ENCODE measurements at places on chromosomes 3 and 15.

- no peak for DNase-seq
Observed at GRCh38 chr15:66356077-66356358, 467 bp downstream of the TIPIN start.

DNA sequence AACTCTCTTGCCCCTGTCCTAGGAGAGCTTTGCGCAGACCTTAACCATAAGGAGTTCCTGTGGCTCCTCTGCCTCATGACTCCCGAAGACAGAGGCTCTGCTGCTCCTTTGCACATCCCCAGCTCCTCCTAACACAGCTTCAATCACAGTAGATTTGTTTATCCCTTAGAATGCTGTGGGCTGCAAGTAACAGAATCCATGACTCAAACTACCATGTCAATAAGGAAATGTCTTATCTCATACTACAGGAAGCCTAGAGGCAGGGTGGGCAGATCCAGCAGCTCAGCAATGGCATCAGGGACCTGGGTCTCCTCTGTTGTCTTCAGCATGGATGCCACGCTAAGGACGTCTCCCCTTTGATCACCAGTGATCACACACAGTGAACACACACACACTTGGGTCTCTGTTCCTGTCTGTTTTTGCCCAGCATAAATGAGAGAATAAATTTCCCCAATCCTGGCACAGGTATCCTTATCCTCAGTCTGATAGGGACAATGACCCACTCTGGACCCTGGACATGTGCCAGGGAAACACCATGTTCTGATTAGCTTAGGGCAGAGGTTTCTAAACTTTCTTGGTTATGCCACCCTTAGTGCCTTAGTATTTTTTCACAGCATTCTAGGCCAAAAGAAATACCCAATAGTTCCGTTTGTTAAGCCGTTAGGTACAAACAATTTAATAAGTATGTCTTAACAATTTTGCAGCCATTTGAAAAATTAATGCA, 46.1 kb upstream of the MRPS22 start:
- DNase-seq: no peak

- DNase-seq: no peak
Observed at GRCh38 chr15:79582650-79583049, 150.5 kb downstream of the MINAR1 start.

GRCh38 chr3:136728918-136729317, 23.3 kb downstream of the STAG1 start:
- DNase-seq: peak; percentile 58

DNA sequence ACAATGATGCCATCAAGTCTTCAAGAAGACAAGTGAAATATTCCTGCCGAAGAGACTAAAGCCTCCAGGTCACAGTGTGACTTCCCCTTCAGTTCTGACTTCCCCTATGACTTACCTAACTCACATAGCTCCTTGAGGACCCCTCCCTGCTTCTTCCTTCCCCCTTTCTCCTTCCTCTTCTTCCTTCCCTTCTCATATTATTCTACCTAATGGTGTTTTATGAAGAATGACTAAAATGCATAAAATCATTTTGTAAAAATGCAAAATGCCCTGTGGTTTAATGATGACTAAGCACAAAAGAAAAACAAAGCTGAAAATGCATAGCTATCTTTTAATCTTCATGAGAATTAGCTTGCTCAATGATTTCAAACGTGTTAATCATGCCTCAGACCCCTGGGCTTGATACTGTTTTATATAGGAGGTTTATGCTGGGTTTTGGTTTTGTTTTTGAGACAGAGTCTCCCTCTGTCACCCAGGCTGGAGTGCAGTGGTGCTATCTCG, 26.1 kb upstream of the TM4SF4 start:
- DNase-seq: peak; percentile 66

DNA sequence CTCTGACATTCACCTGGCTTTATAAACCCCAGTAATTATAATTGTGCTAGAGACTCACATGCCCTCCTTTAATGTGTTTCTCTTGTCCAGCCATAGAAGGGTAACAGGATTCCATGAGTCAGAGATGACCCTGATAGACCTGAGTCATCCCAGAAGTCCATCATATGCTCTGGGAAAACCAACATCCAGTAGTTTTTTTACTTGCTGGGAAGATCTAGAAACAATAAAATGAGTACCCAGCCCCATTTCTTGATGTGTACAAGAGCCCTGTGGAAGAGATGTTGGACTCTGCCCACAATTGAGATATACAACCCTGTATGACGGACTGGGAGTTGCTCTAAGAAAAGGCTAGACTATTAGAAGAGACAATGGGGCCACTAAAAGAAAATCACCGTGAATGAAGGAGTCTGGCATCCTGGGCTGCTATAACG, 22.4 kb upstream of the THUMPD3 start:
- peak; percentile 44 for DNase-seq

- no peak for DNase-seq
Observed at GRCh38 chr15:41775651-41776050, 1.4 kb downstream of the MAPKBP1 start.

- no peak for DNase-seq
Observed at GRCh38 chr3:138213398-138214085, 26.4 kb downstream of the ARMC8 start.

DNA sequence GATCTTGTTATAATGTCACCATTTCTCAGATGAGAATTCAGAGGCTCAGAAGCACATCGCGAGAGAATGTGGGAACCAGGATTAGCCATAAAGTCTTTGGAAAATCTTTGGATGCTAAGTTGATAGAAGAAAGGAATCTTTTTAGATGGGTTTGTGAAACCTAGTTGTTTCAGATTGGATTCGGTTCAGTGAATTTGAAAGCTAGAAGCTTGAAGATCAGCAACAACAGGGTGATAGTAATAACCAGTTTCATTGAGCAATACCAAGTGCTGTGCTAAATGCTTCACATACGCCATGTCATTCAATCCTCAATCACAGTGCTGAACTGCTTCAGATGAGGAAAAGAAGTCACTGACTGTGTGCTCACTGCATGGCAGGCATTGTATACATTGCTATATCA, 47.4 kb upstream of the MITF start:
- DNase-seq: no peak

GRCh38 chr15:48622237-48622636, 23.3 kb downstream of the FBN1 start:
- peak; percentile 39 for DNase-seq

DNA sequence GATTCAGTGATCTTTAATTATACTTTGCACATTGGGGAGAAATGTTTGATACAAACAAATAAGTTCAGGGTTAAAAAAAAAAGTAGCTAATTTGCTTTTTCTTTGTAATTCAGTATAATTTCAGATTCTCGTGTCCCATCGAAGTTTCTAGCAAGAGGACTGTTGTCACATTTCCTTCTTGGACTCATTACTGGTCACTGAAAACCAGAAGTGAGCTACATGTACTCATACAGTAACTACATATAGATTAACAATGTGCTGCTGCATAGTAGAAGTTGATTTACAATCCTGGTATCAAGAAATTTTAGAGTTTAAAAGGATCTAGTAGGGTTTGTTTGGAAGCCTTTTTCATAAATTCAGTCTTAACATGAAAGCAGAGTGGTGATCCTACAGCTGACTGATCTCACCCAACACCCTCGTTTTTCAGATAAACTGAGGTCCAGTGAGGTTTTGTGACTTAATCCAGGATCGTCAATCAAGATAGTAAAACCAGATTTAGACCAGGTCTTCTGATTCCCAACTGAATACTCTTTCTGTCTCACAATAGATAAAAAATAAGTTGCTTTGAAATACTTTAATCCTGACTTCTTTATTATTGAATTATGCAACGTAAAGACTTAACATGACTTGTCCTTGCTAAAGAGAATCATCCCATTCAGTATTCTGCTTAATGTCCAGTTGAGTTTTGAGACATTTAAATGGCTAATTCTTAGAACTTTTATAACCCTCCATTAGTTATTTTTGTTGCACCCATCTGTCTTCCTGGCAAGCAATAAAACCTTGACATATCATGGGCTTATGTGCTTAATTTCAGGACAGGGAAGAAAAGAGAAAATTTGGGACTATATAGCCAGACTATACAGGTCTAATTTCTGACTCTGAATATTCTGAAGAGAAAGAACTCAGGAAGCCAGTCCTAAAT, 2.8 kb downstream of the SEC62 start:
- no peak for DNase-seq

GRCh38 chr15:51092480-51093040, 2.1 kb downstream of the TNFAIP8L3 start:
- DNase-seq: no peak

- DNase-seq: no peak
Observed at GRCh38 chr15:52228921-52229320, 37.7 kb upstream of the GNB5 start.

- no peak for DNase-seq
Observed at GRCh38 chr15:94912760-94913159, 681.4 kb downstream of the MCTP2 start.

DNA sequence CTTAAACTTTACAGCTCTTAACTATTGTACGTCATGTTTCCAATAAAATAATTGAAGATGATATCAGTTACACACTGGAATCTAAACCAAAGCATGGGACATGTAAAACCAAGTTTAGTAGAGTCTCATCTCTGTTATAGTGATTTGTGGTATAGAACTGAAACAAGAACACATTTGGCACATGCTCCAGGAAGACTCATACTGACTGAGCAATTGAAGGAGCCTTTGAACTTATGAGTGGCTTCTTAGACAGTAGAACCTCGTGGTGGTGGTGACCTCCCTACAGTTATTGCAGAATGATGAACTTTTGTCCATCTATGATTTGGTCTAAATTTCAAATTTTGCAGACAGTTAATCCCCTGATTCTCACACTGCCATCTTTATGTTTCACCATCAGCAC, 729.7 kb downstream of the ROBO1 start:
- no peak for DNase-seq

- DNase-seq: no peak
Observed at GRCh38 chr15:22866079-22866478, 27.6 kb downstream of the NIPA2 start.

DNA sequence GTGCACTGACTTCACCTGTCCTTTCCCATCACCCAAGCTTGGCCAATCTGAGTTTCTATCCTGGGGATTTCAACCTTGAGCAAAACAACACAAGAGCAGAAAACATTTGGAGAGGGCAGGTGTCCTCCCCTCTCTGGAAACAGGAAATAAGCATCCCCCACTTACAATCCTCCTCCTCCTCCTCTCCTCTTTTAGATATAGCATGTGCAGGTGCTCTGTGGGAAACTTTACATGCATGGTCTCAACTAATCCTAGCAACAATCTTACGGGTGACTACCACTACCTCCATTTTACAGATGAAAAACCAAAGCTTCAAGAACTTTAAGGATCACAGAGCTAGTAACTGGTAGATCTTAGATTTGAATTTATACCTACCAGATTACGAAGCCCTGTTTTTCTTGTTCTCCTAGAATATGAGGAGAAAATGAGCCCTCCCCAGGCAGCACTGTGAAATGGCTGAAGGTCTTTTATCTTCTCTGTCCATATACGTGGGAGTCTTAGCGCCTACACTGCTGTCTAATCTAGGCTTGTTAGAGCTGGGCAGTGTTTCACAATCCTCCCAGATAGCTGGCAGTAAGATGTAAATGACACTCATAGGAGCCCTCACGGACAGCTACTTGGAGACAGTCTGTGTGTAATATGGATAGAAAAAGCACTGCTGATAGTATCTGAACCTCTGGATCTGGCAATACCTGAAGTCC, 301.2 kb upstream of the PROK2 start:
- peak; percentile 32 for DNase-seq

GRCh38 chr15:48285329-48286214, 45.7 kb upstream of the DUT start:
- DNase-seq: peak; percentile 81

DNA sequence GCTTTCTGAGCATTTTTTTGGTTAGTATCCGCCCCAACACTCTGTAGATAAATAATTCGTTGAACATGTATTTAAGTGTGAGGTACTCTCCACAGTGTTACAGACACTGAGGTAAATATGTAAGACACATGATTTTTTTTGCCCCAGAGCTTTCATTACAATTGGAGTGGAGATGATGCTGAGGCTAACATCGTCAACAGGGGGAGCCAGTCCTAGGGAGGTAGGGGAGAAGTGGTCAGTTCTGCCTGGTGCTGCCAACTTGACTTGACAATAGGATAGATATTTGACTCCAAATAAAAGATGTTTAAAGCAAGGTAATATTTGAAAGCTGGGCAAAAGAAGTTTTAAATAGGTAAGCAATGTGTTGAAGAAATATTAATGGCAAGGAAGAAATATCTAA, 295.7 kb downstream of the UNC13C start:
- no peak for DNase-seq

- no peak for DNase-seq
Observed at GRCh38 chr15:83769411-83769999, 115.6 kb downstream of the ADAMTSL3 start.

GRCh38 chr3:30253832-30254231, 352.6 kb upstream of the TGFBR2 start:
- DNase-seq: no peak

- peak; percentile 20 for DNase-seq
Observed at GRCh38 chr3:101204246-101204645, 116.1 kb downstream of the IMPG2 start.

- DNase-seq: no peak
Observed at GRCh38 chr15:51731549-51732267, 5.7 kb downstream of the LYSMD2 start.

DNA sequence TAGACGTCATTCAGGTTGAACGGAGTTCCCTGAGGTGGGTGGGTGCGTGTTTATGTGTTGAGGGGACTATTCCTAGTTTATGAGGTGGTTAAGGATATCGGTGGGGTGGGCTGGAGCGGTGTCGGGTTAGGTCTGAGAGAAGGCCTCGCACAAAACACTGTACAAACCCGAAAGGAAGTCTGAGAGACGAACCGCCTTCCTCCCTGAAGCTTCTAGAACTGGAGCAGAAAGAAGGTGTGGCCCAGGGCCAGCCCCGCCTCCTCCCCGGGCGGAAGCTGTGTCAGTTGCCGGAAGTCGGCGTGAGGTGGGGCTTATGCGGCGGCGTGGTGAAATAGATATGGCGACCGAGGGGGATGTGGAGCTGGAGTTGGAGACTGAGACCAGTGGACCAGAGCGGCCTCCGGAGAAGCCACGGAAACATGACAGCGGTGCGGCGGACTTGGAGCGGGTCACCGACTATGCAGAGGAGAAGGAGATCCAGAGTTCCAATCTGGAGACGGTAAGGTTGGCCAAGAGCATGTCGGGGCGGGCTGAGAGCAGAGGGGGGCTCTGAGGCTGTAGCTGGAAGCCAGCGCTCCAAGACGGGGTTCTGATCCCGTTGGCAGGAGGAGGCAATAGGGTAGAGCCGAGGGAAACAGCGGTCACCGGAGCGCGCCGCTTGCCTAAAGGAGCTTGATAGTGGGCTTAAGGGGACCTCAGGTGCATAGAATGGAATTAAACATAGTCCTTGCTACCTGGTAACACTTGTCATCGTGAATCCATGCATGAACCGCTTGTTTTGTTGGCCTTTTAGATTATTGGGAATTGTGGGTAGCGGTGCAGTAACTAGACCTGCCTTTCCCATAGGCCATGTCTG, at the start of gene HYPK:
Gene HYPK, plus strand, starts transcription at position 314 of the 856 bp plus-strand sequence. Its CDS starts 24 bp downstream, at position 338.
- DNase-seq: peak; percentile 92

- DNase-seq: peak; percentile 45
Observed at GRCh38 chr3:120170223-120170622, 76.0 kb upstream of the GSK3B start.

- no peak for DNase-seq
Observed at GRCh38 chr3:69032142-69032541, 18.7 kb upstream of the EOGT start.
